SJSA1 (cell line): ENCODE measurements at places on chromosomes 1 and 21. TPM values are rescaled to one million over a fixed set of nuclear protein-coding genes. Genes with fewer than 3 reads are reported as not detected.
A peak's percentile ranks its signal among the peaks of the same experiment; 100 is the strongest.

The TMPRSS3 gene
- total RNA-seq, result 0.45 TPM in 1 of 2 replicates, not detected in the other

GRCh38 chr1:183360473-183360872 lies 57.7 kb downstream of the NMNAT2 start:
- no peak for DNase-seq

GRCh38 chr1:172431721-172432192 lies 11.3 kb downstream of the C1orf105 start:
- DNase-seq, result no peak

- DNase-seq, result no peak
Observed at GRCh38 chr1:247535402-247535801, 838 bp downstream of the OR2C3 start.

- DNase-seq, result peak; percentile 69
Observed at GRCh38 chr1:223831755-223832636, 13.8 kb downstream of the TP53BP2 start.
